Kidney epithelial cell (primary cell): ENCODE measurements at places on chromosomes 16 and 17. TPM values are rescaled to one million over a fixed set of nuclear protein-coding genes. Genes with fewer than 3 reads are reported as not detected.

The NPIPA7 gene
- total RNA-seq: 6.2 and 9.4 TPM in 2 replicates

The HBZ gene
- not detected in 2 replicates for total RNA-seq

The GALNS gene
- 23.6 and 30.4 TPM in 2 replicates for total RNA-seq

The TNP2 gene
- total RNA-seq: not detected in 2 replicates

The GLTPD2 gene
- total RNA-seq: not detected in 2 replicates

The KRTAP4-9 gene
- not detected in 2 replicates for total RNA-seq

The P2RX1 gene
- total RNA-seq: not detected in 2 replicates

The RPS6KB1 gene
- total RNA-seq: 19.2 and 19.8 TPM in 2 replicates
